ENCODE measurements at places on chromosomes 4 and X.

DNA sequence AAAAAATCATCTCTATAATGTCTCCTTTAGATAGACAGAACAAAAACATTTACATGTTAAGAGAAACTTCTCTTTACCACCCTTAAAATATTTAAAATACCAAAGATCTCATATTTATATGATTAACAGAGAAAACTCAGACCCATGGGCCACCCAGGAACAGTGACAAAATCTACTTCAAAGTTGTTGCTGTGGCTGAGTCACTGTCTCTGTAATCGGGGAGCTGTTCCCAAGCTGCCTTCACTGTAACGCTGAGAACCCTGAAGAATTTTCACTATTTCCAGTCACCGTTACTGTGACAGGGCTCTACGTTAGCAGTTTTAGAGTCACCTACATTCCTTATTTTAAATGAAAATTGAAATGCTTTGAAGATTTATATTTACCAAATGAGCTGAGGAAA, 9.0 kb upstream of the DAPP1 start:
- DNase-seq: no peak
- no peak overlapping the region for H3K27ac ChIP-seq
- H3K4me1 ChIP-seq: peaks cover 25% of the 10 kb centered on the region
- peaks cover 15% of the 10 kb centered on the region for H3K27me3 ChIP-seq
- no peaks in the 10 kb centered on the region for H3K36me3 ChIP-seq

DNA sequence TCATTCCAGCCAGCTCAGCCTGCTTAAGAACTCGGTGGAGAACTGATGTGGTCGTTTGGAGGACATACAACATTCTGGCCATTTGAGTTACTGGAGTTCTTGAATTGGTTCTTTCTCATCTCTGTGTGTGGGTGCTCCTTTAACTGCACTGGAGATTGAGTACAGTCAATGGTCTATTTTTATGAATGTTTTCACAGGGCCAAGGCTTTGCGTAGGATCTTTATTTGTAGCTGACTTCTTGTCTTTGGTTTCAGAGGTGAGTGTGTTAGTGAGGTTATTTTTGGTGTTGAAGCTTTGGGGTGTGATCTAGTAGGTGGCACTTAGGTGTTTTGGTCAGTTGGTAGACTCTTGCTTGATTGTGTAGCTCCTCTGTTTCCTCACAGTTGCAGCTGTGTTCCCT, 288.4 kb downstream of the LHFPL1 start:
- no peaks in the 10 kb centered on the region for H3K27me3 ChIP-seq
- H3K4me1 ChIP-seq: no peaks in the 10 kb centered on the region
- no peak for DNase-seq
- no peaks in the 10 kb centered on the region for H3K36me3 ChIP-seq
- H3K27ac ChIP-seq: no peak overlapping the region

DNA sequence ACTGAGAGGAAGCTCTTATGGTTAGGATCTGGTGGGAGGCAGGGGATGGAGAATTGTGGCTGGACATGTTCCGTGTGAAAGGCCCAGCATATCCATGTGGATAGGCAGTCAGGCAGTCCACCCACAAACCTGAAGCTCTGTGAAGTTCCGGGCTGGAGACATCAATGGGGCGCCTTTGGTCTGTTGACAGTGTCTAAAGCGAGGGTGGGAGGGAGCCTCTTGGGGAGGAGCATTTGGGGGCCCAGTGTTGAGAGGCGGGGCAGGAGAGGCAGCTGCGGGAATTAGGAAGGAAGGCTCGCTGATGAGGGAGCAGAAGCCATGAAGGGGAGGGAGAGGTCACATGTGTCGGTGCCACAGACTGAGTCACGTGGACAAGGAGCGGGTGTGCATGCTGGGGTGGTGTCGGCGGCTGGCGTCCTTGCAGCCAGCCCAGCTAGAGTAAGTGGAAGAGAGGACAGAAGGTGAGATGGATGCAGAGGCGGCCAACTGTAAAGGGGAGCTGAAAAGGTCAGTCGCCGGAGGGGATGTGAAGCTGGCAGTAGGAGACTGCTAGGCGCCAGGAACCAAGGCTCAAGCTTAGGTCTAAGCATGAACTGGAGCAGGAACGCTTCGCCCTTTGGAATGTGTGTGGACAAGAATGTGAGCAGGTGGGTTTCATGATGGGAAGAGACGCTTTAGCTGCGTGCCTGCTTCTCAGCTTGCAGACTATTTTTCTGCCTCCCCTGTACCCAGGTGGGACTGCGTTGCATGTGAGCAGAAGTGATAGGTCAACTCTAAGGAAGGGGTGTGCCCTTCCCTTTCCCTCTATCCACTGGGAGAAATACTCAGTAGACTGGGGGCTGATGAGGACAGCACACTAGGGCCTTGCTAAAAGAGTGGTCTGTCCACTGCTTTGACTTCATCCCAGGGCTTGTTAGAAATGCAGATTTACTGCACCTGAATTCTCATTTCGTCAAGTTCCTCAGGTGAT, 44.0 kb upstream of the TLR2 start:
- DNase-seq: no peak
- peaks cover 6% of the 10 kb centered on the region for H3K4me1 ChIP-seq
- H3K4me3 ChIP-seq: no peak overlapping the region

GRCh38 chr4:80393246-80393969, 57.9 kb downstream of the CFAP299 start:
- no peak overlapping the region for H3K27ac ChIP-seq
- DNase-seq: no peak
- peaks cover 2% of the 10 kb centered on the region for H3K27me3 ChIP-seq
- no peaks in the 10 kb centered on the region for H3K36me3 ChIP-seq
- H3K4me3 ChIP-seq: no peak overlapping the region

- H3K4me1 ChIP-seq: peaks cover 52% of the 10 kb centered on the region
- H3K36me3 ChIP-seq: peaks cover 6% of the 10 kb centered on the region
- peak overlapping the region; percentile 42 for H3K4me3 ChIP-seq
- no peaks in the 10 kb centered on the region for H3K27me3 ChIP-seq
- DNase-seq: no peak
Observed at GRCh38 chrX:9515973-9516538, 51.2 kb downstream of the TBL1X start.
